HT1080 (cell line): ENCODE measurements at places on chromosomes 5 and 9.

DNA sequence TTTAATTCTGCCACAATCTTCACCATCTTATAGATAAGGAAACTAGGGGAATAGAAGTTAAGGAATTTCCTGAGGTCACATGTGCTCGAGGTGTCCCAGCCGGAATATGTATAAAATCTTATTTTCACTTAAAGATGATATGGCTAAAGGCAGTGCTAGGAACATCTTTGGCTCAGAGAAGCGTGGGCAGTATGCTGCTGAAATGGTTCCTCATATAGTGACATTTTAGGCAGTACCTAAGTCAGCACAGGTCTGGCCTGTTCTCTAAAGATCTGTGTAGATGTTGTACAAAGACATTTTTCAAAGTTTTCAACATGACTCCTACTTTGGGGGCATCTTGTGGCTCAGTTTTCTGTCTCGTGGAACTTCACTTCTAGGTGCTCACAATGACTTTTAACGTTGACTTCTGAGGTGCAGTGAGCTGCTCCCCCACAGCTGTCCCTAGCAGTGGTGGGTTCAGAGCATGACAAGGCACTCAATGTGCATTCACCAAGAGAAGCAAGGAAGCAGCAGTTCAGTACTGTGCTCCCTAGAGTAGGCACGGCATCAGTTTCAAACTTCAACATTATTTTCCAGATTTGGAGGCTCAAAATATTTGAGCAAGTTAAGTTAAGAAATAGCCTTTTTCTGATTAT, 40.3 kb downstream of the TNFAIP8 start:
- no peak for DNase-seq

DNA sequence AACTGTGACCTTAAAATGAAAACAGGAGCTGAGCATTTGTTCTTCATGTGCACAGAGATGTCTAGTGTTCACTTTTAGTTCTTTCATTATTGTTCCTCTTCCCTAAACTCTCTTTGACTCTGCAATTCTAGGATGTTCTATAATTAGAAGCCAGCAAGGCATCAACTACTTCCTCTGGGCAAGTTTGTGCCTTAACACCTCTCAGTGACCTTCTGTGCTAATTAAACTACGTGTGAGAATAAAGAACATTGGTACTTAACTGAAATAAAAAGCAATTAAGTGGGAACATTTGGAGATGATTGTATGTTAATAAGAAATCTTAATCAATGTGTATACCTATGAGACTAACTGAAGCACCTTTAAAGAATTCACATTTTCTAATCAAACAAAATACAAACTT, 242.8 kb downstream of the RASEF start:
- DNase-seq, result no peak

DNA sequence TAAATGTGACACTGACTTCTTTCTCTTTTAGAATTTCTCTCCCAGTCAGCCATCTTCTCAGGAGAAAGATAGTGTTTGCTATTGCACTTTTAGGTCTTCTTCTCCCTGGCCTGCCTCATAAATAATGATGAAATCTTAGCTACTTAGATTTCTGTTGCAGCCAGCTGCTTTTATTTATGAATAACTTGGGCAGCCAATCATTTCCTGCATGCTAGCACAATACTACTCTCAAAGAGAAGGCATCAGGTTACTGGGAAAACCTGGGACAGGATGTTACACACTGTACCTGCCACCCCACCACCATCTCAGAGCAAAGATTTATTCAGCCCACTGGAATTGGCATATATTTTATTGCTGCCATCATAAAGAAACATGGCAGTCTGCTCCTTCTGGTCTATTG, 266.6 kb downstream of the PRELID2 start:
- peak; percentile 76 for DNase-seq

DNA sequence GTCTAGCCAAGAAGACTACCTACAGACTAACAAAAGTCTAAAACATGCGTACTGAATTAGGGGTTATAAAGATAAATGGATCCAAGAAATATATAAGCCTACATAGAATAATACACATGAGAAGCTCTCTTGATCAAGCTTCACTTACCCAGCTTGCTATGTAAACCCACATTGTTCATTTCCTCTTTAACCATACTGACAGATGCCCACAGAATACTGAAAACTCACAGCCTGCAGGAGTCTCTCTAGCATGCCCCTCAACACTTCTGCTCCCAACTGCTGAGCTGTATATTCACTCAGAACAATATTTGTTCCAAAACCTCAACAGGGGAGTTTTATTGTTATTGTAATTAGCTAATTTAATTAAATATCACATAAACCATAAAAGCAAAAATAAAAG, 52.4 kb downstream of the RFX3 start:
- no peak for DNase-seq

DNA sequence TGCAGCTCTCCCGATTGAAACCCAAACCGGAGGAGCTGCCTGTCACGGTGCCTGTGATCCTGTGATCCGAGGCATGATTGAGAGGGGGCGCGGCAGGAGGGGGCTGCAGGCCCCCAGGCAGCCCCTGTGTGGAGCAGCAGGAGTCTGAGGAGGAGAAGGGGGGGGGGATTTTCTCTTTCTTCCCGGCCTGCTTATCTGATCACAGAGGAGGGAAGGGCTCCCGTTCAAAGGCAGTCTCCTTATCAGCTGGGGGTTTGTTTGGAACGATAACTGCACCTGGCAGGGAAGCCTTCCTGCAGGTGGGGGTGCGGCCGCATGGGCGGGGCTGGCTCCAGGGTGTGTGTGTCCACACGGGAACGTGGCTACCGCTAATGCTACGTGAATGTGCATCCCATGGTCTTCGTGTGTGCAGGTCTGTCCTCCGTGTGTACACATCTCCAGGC, 38.4 kb downstream of the LMX1B start:
- no peak for DNase-seq

DNA sequence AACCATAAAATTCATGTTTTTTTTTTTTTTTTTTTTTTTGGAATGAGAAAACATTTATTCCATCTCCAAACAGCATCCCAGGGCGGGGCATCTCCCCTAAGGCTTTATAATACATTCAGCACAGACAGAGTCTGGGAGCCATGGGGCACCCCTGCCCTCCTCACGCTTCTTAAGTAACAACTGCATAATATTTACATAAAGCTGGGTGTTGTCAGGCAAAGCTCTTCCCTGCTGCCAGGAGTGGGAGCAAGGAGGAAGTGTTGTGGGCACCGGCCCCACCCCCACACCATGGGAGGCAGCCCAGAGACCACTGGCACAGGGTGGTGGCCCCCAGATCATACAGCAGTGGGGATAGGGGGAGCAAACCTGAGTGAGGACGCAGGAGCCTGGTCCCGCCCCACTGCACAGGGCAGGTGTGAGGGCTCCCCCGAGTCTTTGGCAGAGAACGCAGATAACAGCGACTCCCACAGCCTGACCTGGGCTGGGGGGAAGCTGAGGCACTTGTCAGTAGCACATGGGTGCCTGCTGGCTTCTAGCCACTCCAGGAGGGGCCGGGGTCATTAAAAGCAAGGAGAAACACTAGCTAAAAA, 86.1 kb upstream of the CEP78 start:
- DNase-seq, result no peak

DNA sequence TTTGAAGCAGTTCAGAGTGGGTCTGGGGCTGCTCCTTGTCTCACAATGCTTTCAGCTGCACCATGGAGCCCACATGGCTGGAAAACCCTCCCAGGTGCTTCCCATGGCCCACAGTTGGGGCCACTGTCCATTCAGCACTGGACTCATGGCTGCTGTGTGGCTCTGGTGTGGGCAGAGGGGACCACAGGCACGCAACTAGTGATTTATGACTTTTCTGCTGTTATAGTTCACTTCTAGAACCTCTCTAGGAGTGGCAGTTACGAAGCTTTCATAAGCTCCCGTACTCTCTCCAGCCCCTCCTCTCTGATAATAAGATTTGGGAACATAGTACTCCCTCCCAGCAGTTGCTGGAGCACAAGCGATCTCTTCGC, 29.0 kb downstream of the GLRA1 start:
- no peak for DNase-seq

DNA sequence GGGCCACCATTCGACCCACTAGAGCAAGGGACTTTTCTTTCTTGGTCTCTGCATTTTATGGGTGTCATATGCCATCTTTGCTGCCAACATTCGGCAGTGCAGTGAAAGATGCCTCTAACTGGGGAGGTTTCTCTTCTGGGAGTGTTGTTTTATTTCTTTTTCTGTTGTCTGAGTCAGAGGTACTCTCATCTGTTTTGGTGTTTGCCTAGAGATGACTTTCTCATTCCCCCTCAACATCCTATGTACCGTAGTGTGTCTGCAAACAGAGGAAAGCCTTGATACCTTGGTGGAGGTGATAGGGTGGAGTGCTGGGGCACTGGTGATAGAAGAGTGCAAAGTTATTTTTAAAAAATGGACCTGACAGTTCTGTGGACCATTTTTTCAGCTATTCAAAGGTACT, 182.1 kb downstream of the ARHGAP26 start:
- peak; percentile 36 for DNase-seq

- DNase-seq, result no peak
Measured at GRCh38 chr9:86763791-86764190, 183.5 kb downstream of the GAS1 start.

GRCh38 chr9:85053206-85053786, 383.8 kb downstream of the NTRK2 start:
- no peak for DNase-seq

GRCh38 chr5:137191179-137191578, 307.9 kb downstream of the SPOCK1 start:
- DNase-seq, result no peak

- DNase-seq, result peak; percentile 32
Measured at GRCh38 chr5:97094579-97095317, 47.7 kb downstream of the LIX1 start.

- no peak for DNase-seq
Measured at GRCh38 chr9:95012035-95012708, 285.7 kb downstream of the AOPEP start.

DNA sequence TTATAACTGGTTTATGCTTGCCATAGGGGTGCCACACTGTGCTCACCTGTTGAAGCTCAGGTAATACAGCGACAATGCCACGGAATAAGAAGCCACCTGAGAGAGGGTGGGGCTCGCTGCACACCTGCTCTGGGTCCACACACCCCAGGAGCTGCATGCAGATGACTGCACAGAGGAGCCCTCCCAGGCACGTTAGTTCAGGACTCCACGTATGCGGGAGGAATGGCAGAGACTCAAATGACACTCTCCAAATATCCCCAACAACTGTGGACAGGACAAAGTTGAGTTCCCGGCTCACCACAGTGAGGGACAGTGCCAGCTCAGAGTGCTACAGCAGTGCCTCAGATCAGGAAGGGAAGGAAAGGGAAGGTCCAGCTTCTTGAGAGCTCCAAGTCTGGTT, 5.8 kb upstream of the FCN1 start:
- DNase-seq, result no peak

DNA sequence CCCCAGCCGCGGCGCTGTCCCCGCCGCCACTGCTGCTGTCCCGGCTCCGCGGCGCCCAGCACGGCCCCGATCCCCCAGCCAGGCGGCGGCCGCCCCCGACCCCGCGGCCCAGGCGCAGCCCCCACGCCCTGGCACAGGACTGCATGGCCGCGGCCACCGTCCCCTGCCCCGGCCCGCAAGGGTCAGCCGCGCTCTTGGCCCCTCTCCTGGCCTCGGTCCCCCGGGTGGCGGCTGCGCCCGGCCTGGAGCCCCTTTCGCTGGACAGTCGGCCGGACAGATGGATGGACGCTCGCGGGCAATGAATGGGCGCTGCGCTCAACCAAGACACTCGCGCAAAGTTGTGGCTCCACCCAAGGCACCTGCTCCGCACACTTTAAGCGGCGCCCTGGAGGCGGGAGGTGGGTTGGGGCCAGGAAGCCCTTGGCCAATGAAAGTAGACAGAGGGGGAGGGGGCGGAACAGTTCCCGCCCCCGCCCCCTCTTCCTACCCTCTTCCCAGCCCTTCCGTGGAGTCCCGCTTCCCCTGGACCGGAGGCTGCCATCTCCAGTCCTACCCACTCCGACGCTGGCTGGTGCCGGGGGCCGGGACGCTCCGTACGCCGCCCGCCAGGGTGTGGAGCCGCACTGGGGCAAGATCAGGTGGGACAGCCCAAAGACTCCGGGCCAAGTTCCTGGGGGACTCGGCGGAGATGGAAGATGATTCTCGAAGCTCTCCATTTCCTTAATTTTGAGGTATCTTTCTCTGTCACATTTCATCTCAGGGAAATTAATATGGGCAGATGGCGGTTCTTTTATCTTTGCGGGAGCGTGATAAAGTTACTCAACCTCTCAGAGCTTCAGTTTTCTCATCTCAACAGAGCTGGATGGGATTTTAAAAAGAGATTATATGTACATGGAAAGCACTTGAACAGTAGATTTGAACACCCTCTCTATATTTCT, at the start of gene GLDC:
Gene GLDC (minus strand): TSS at position 375 of the 938 bp plus-strand sequence. CDS start 230 bp downstream, at position 145.
- peak; percentile 88 for DNase-seq

DNA sequence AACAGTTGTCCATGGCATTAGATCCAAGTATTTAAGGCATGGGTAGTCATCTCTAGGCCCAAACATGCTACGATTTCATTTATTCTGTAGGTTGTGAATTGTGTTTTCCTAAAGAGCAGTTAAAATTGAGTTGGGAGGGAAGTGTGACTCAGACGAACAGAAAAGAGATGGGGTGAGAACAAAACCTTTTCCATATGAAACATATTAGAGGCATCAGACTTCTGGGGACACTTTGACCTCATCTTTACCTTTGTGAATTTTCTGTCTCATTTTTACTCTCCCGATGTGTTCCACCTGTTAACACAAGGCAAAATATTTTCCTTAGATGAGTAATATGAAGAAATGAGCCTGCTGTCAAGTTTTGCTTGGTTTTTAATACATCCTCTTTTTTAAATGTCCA, 181.3 kb downstream of the ESM1 start:
- no peak for DNase-seq

DNA sequence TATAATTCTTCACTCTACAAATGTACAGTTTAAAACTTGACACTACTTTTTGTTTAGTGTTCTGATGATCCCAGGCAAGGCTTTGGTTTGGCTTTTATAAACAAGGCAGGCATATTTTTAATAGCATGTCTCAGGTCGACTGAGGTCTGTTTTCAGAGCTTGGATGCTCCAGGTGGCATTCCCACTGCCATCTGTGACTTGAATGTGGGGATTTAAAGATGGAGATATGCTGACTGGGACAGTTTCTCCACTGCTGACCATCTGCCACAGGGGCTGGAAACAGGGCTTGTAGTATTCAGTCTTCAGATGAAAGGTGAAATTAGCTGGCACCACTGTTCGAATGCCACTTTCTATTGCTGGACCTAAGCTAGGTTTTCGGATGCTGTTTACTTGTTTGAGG, 1266.2 kb upstream of the CDH18 start:
- DNase-seq, result no peak

DNA sequence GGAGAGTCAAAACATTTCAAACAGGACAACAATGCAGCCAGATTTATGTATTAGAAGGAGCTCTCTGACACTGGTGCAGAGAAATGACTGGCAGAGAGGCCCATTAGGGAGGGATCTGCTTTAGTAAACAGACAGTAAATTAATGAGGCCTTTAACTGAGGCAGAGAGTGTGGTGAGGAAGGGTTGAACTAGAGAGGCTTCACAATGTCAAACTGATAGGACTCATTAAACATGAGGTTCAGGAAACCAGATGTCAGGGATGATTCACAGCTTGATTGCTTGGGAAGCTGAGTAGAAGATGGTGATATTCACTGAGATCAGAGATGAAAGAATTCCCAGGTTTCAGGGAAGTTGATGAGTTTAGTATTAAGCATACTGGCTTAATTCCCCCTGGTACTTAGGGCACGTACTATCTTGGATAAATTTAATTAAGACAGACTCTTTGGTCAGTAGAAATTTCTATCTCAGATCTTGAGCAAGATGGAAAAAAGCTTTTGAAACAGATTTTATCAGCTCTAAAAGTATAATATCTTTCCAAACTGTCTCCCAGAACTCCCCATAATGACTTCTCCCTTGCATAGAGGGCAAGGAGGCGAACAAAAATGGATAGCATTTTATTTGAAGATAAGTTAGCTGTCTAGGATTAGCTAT, 8.6 kb upstream of the MUSK start:
- DNase-seq, result peak; percentile 68

GRCh38 chr9:98488571-98489312, 220.0 kb downstream of the GABBR2 start:
- peak; percentile 84 for DNase-seq
